Fibroblast of lung (primary cell): ENCODE measurements at places on chromosomes 1 and 21.

DNA sequence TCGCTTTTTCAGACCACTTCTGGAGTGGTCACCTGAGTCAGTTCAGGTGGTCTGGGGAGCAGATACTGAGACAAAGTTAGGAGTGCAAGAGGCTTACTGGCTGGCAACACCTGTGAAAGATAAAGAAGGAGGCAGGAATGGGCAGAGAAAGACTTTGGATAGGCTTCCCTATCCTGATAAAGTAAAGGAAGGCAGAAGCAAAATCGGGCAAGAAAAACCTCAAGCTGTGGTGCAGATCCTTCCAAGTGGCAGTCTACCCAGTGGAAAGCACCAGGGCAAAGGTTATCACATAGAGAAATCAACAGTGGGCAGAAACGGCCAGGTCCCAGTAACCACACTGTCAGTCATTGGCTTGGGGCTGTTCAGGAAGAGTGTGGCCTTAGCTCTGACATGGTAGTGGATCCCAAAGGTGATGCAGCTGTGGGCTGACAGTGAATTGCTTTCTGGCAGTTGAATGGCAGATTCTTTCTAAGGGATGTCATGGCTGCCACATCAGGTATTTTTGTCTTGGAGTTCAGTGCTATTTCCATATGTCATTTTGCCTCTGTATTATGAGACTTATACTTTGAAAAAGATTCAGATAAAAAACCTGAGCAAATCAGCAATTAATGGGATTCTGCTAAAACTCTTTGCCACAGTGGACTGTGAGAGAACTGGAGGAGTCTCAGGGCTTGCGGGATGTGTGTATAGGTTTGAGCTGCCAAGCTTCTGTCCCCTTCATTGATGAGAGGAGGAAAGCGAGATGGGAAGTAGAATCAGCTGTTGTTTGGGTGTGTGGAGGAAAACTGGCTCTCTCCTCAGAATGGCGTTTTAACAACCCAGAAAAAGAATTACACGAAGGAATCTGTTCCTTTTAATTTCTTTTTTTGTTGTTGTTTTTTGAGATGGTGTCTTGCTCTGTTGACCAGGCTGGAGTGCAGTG, 8.1 kb upstream of the CGN start:
- no peak for DNase-seq

GRCh38 chr1:244304656-244305055, 147.1 kb downstream of the ADSS2 start:
- DNase-seq = no peak

- no peak for DNase-seq
Observed at GRCh38 chr1:17923666-17924065, 168.5 kb downstream of the ACTL8 start.

GRCh38 chr1:229058729-229059128, 212.2 kb upstream of the RAB4A start:
- no peak for DNase-seq

GRCh38 chr1:118928739-118929554, 59.2 kb downstream of the TBX15 start:
- DNase-seq = peak; percentile 26

GRCh38 chr1:176656257-176656995, 193.5 kb downstream of the PAPPA2 start:
- DNase-seq = peak; percentile 95

GRCh38 chr1:40438391-40439015, 11.8 kb upstream of the ZFP69B start:
- DNase-seq = peak; percentile 13

DNA sequence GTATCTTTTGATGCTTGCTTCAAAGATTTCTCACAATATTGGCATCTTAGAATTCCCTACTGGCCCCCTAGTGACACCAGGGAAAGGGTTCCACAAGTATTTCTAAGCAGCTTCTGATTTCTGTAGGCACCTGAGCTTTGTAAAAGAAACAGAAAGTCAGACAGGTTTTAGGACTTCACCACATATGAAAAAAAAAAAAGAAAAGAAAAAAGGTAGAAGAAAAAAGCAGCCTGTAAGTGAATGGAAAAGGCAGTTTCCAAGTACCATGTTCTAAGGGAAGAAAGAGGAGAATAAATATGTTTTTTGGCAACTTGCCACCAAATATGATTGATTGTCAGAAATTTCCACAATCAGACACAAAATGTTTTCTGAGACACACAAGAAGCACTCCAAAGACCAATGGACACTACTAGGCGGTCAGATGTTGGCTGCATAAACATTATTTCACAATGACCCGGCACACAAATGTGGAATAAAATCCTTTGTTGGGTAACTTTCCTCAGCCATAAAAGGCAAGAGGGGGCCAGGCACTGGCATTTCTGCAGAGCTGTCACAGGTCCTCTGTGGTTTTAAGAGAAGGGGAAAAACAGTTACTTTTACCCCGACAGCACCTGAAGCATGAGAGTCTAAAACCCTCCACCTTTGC, 12.7 kb upstream of the CPLANE2 start:
- peak; percentile 96 for DNase-seq
